ENCODE measurements at places on chromosomes 11 and 22. TPM values are rescaled to one million over a fixed set of nuclear protein-coding genes. Genes with fewer than 3 reads are reported as not detected.

DNA sequence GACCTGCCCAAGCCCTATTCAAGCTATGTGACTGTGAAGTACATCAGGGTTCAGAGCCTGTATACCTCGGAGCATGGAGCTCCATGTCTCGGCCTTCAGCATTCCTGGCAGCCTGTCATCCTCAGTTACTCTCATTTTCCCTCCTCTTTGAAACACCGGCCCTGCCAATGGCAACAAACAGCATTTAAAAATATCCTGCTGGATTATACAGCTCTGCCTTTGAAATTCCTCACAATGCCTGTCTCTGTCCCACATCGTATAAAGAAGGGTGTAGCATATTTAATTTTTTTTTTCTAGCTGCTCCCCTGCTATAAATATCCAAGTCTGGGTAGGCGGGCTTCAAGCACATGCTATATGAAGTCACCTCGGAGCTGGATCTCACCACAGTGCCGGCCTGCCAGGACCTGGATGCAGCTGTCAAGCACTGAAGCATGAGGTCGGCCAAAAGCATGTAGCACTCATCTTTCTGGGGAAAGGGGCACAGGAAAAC lies 11.8 kb downstream of the ABTB2 start:
- H3K4me3 ChIP-seq, result no peak overlapping the region
- no peak for DNase-seq
- H3K36me3 ChIP-seq, result no peaks in the 10 kb centered on the region
- H3K27me3 ChIP-seq, result no peaks in the 10 kb centered on the region
- H3K4me1 ChIP-seq, result peaks cover 5% of the 10 kb centered on the region

DNA sequence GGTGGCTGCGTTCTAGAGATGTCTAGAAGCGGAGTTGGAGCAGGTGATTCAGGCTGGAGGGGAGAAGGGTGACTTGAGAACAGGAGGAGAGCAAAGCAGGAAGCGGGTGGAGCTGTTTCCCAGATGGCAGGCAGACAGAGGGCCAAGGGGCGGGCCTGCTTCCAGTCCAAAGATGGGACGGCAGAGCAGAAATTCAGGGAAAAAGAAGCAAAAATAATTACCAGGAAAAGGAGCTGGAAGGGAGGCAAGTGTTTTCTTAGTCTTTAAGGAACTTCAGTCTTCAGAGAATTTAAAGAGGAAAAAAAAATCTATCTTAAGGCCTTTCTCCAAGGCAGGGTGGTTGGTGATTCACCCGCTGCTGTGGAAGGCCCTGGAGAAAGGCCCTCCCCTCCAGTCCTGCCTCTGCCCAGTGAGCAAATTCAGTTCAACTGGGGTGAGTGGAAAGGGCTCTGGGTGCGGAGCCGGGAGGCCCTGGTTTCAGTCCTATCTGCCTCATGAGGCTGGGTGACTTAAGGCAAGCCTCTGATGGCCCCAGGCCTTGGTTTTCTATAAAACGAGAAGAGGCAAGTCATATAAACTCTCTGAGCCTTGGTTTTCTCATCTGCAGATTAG lies 4.5 kb upstream of the CREB3L1 start:
- peak overlapping the region; percentile 3 for H3K27ac ChIP-seq
- H3K4me1 ChIP-seq, result peaks cover 8% of the 10 kb centered on the region
- no peak overlapping the region for H3K4me3 ChIP-seq
- no peak for DNase-seq
- H3K27me3 ChIP-seq, result peaks cover 22% of the 10 kb centered on the region

The OLFML1 gene
- not detected for total RNA-seq

The XKR3 gene
- not detected for total RNA-seq

The ACR gene
- total RNA-seq, result not detected

- H3K27me3 ChIP-seq, result no peaks in the 10 kb centered on the region
- H3K4me1 ChIP-seq, result peaks cover 5% of the 10 kb centered on the region
- no peak overlapping the region for H3K4me3 ChIP-seq
- no peak overlapping the region for H3K27ac ChIP-seq
Measured at GRCh38 chr11:28169816-28170215, 61.6 kb downstream of the METTL15 start.

DNA sequence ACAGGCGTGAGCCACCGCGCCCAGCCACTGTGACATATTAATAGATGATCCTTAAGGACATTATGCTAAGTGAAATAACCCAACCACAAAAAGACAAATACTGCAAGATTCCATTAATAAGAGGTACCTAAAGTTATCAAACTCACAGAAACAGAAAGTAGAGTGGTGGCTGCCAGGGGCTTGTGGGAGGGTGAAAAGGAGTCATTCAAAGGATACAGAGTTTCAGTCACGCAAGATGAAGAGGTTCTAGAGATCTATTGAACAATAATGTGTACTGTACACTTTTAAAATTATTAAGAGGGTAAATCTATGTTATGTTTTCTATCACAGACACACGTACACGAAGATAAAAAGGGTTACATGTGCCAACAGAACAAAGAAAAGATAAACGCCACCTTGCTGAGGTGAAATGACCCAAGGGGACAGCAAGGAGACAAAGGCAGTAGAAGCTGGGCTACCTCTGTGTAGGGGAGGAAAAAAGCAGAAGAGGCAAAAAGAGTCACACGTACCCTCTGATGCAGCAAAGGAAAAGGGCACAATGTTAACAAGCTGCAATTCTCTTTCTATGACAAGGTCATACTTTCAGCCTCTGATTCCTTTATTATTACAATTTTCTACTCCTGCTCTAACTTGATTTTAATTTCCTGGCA lies 65.3 kb downstream of the AMBRA1 start:
- H3K27me3 ChIP-seq, result no peaks in the 10 kb centered on the region
- DNase-seq, result no peak
- peaks cover 10% of the 10 kb centered on the region for H3K36me3 ChIP-seq
- no peak overlapping the region for H3K4me3 ChIP-seq

DNA sequence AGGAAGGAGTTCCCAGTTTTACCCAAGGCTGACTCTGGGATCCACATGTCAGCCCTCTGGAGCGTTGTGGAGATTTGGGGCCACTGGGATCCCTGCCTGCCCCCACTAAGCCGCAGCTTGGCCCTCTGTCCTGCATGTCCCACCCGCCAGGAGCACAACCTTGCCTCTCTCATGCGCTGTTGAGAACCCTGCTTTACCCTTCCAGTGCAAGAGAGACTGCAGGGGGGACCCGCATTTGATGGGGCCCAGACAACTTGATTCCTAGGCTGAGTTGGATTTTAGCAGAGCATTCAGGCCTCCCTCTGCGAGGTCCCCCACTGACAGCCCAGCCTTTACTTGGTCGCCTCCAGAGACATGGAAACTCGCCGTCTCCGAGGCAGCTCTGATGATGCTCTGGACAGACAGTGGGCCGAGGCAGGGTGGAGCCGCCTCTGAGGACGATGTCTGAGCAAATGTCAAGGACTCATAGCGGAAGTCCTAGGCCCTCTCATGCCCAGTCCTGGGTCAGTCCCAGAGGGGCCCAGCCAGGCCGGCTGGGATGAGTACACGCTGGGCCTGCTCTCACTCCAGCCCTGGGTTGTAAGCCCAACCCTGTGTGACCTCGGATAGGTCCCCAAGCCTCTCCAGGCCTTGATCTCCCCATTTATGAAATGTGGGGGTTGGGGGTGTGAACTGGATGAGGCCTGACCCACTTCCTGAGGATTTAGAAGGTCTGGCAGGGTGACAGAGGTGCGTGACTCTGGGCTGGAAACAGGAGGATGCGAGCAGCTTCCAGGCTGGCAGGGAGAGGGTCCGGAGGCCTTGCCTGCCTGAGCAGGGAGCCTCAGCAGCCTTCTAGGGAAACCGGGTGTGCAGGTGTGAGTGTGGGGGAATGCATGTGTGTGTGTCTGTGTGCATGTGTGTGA lies 630 bp downstream of the CD5 start:
- H3K36me3 ChIP-seq, result peaks cover 56% of the 10 kb centered on the region
- DNase-seq, result peak; percentile 46
- no peaks in the 10 kb centered on the region for H3K27me3 ChIP-seq
- H3K4me1 ChIP-seq, result peaks cover 43% of the 10 kb centered on the region
- no peak overlapping the region for H3K4me3 ChIP-seq

DNA sequence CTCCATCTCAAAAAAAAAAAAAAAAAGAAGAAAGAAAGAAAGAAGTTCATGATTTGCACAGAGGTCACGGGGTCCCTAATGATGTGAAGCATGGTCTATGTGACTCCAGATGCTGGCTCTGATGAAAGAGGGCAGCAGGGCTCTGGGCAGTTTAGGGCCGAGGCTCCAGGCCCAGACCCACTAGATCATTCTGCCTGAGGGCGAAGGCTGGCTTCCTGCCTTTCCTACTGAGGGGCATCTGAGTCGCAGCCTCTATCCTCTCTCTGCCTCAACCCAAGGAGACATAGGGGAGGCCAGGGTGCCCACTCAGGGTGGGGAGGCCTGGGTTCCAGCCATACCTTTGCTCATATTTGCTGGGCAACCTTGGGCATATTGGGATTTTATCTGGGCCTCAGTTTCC lies 4.8 kb downstream of the SLC35E4 start:
- H3K4me1 ChIP-seq, result peaks cover 46% of the 10 kb centered on the region
- peaks cover 21% of the 10 kb centered on the region for H3K36me3 ChIP-seq
- no peak overlapping the region for H3K4me3 ChIP-seq
- no peak for DNase-seq
- H3K27ac ChIP-seq, result no peak overlapping the region
- H3K27me3 ChIP-seq, result no peaks in the 10 kb centered on the region

GRCh38 chr11:21646351-21646750 lies 546.5 kb upstream of the ANO5 start:
- H3K4me3 ChIP-seq, result no peak overlapping the region
- H3K27ac ChIP-seq, result no peak overlapping the region
- DNase-seq, result no peak
- no peaks in the 10 kb centered on the region for H3K4me1 ChIP-seq

DNA sequence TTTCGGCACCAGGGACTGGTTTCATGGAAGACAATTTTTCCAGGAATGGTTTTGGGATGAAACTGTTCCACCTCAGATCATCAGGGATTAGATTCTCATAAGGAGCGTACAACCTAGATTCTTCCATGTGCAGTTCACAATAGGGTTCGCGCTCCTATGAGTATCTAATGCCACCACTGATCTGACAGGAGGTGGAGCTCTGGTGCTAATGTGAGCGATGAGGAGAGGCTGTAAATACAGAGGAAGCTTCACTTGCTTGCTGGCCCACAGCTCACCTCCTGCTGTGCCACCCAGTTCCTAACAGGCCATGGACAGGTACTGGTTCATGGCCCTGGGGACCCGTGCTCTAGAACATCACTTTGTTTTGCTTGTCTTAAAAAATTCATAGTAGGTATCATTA lies 41.8 kb upstream of the AMPD3 start:
- peak; percentile 64 for DNase-seq
- H3K4me3 ChIP-seq, result no peak overlapping the region
- peaks cover 10% of the 10 kb centered on the region for H3K27me3 ChIP-seq
- H3K27ac ChIP-seq, result no peak overlapping the region
- no peaks in the 10 kb centered on the region for H3K36me3 ChIP-seq
- peaks cover 49% of the 10 kb centered on the region for H3K4me1 ChIP-seq

The GAL gene
- not detected for total RNA-seq

GRCh38 chr11:43278193-43278956 lies 33.4 kb upstream of the API5 start:
- no peak overlapping the region for H3K4me3 ChIP-seq
- DNase-seq, result no peak
- no peaks in the 10 kb centered on the region for H3K36me3 ChIP-seq
- H3K4me1 ChIP-seq, result no peaks in the 10 kb centered on the region
- H3K27me3 ChIP-seq, result peaks cover 2% of the 10 kb centered on the region

The OR56A1 gene
- not detected for total RNA-seq

- no peak overlapping the region for H3K4me3 ChIP-seq
- no peak for DNase-seq
- peaks cover 29% of the 10 kb centered on the region for H3K27me3 ChIP-seq
- H3K4me1 ChIP-seq, result no peaks in the 10 kb centered on the region
- no peaks in the 10 kb centered on the region for H3K36me3 ChIP-seq
- no peak overlapping the region for H3K27ac ChIP-seq
Measured at GRCh38 chr22:28241656-28242290, 322.7 kb upstream of the PITPNB start.

GRCh38 chr11:67372993-67373647 lies at the start of gene CLCF1:
Gene CLCF1, minus strand, starts transcription at chr11:67373598. Its CDS starts 59 bp downstream, at chr11:67373539.
- H3K27me3 ChIP-seq, result peaks cover 70% of the 10 kb centered on the region
- H3K27ac ChIP-seq, result peak within 1 kb of the TSS; percentile 56
- DNase-seq, result no peak
- H3K4me3 ChIP-seq, result peak within 1 kb of the TSS; percentile 82
- H3K36me3 ChIP-seq, result no peaks in the 10 kb centered on the region
- H3K4me1 ChIP-seq, result peaks cover 49% of the 10 kb centered on the region

GRCh38 chr22:48138855-48139254 lies 1376.4 kb downstream of the TBC1D22A start:
- no peaks in the 10 kb centered on the region for H3K36me3 ChIP-seq
- H3K4me3 ChIP-seq, result no peak overlapping the region
- no peak overlapping the region for H3K27ac ChIP-seq
- H3K27me3 ChIP-seq, result peaks cover 7% of the 10 kb centered on the region

The NAALADL1 gene
- 13.6 TPM for total RNA-seq

The IGSF9B gene
- 70.8 TPM for total RNA-seq

- H3K4me3 ChIP-seq, result no peak overlapping the region
- H3K4me1 ChIP-seq, result no peaks in the 10 kb centered on the region
- no peak overlapping the region for H3K27ac ChIP-seq
- H3K36me3 ChIP-seq, result no peaks in the 10 kb centered on the region
Measured at GRCh38 chr22:33519071-33519973, 401.0 kb downstream of the LARGE1 start.

The IL17REL gene
- total RNA-seq, result not detected

The WNT11 gene
- total RNA-seq, result 0.20 TPM

The GLB1L2 gene
- total RNA-seq, result 2.5 TPM

- no peak overlapping the region for H3K27ac ChIP-seq
- peak overlapping the region; percentile 94 for H3K4me3 ChIP-seq
- H3K27me3 ChIP-seq, result peaks cover 9% of the 10 kb centered on the region
Measured at GRCh38 chr11:75523189-75523588, 2.6 kb downstream of the GDPD5 start.

DNA sequence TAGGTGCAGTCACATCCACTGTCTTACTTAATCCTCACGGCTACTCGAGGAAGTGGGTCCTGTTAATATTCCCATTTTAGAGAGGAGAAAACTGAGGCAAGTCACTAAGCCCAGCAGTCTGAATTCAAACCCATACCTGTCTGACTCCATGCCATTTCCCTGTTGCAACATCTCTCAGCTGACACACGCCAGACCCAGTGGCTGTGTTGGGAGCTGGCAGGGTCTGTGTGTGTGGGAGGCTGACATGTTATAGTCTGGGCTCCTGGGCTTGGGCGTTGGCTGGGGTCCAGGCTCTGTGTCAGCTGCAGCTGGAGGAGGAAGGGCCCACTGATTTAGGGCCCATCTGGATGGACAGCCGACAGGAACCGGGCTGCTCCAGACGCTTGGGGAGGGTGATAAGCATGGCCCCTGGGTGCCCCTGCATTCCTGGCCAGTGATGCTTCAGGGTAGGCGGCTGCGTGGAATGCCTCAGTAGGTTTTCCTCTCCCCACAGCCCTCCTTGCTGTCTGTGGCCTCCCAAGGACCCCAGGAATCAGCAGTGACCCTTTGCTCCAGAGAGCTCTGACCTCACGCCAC lies 562.5 kb downstream of the MN1 start:
- H3K36me3 ChIP-seq, result no peaks in the 10 kb centered on the region
- no peak overlapping the region for H3K27ac ChIP-seq
- no peak overlapping the region for H3K4me3 ChIP-seq
- no peaks in the 10 kb centered on the region for H3K4me1 ChIP-seq
- H3K27me3 ChIP-seq, result no peaks in the 10 kb centered on the region
